PC-9 (cell line): ENCODE measurements at places on chromosomes 1 and 21. TPM values are rescaled to one million over a fixed set of nuclear protein-coding genes. Genes with fewer than 3 reads are reported as not detected.
A peak's percentile ranks its signal among the peaks of the same experiment; 100 is the strongest.

DNA sequence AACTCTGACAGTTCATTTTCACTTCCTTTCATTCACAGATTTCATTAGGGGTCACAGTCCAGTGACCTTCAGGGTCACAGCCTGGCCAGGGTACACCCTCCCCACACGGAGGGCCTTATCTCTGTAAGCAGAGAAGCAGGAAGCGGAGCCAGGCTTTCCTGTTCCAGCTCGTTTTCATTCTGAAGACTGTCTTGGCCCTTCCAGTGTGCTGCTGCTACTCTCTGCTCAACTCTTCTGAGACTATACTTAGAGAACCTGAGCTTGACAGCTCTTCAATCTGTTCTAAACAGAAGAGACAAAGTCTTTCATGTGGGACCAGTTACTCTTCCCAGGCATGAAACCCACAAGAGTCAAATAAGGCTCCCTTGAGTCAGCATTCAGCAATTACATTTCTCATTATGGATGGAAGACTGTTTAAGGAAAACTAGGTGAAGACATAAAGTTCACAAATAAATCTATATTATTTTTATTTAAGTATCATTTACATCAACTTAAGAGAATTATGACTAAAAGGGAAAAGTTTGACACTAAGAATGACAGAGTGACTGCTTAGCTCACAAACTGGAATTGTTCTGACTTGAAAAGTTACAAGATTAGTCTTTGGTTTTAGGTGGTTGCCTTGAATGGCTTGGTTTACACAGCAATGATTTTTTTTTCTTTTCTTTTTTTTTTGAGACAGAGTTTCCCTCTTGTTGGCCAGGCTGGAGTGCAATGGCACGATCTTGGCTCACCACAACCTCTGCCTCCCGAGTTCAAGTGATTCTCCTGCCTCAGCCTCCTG, 4.8 kb upstream of the TDRD10 start:
- DNase-seq = no peak

GRCh38 chr21:43829575-43830119, 35.4 kb upstream of the AGPAT3 start:
- DNase-seq = no peak

STUM gene
- total RNA-seq = not detected in 2 replicates

EDN2 gene
- total RNA-seq = 0.43 and 0.48 TPM in 2 replicates

DNA sequence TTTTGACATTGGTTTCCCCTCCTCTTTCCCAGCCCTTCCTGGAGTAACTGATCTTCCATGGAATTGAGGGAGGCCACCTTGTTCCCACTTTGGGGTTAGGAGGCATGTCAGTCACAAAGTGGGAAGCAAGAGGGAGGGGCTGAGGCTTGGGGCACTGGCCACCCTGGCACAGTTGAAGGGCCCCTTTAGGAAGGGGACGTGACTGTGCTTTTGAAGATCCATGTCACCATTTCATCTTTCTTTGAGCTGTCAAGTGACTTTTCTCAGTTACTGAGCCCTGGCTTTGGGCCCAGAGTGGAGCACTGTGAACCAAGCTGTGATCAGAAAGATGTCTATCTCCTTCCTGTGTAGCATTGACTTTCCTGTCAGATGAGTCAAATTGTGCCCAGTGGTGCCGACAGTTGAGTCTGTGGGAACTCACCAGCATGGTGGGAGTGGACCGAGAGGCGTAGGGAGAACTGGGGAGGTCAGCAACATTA, 38.5 kb upstream of the TDRD10 start:
- no peak for DNase-seq

DNA sequence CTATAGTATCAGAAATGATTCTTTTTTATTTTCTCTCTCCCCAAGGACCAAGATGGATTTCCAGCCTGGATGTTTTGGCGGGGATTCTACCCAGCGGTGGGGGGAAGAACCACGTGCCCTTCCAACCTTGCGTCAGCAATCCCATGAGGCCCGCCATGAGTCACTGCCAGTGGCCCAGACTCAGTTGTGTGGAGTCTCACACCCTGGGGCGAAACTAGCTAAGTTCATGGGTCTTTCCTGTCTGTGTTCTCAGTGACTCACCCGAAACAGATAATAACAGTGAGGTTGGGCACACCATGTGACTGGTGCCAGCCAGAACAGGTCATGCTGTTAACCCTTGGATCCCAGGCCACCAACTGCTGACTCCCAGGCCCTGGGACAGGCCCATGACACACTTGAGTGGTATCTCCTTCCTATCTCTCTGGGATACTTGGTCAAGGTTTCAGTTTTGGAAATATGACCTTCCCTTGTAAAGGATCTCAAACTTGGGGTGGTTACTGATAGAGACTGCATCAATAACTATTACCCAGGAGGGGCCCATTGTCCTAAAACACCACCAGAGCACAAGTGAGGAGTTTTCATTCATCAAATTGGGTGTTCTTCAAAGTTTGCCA, 98.0 kb upstream of the DUSP10 start:
- peak; percentile 81 for DNase-seq

- DNase-seq = no peak
Measured at GRCh38 chr1:44483089-44483874, 78.2 kb downstream of the RNF220 start.

DNA sequence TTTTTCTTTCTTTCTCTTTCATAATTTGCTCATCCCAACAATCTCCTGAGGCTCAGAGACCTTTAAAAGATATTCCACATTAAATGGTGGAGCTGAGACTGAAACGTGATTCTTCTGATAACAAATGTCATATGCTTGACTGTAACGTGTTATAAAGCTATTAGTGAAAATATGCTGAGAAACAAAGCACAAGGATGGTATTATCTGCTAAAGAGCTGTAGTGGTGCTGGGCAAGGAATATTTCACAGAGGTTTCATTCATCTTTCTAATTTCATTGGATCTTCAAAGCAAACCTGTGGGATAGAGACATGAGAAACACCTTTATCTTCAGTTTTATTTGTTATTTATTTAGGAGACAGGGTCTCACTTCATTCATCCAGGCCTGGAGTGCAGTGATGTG, 98.1 kb upstream of the WLS start:
- no peak for DNase-seq

CEPT1 gene
- total RNA-seq = 29.1 and 33.6 TPM in 2 replicates

AGPAT3 gene
- 39.0 and 41.2 TPM in 2 replicates for total RNA-seq

FMO4 gene
- total RNA-seq = 0.28 and 0.61 TPM in 2 replicates

GRCh38 chr1:25700144-25700523, 83.5 kb downstream of the MAN1C1 start:
- DNase-seq = no peak

DNA sequence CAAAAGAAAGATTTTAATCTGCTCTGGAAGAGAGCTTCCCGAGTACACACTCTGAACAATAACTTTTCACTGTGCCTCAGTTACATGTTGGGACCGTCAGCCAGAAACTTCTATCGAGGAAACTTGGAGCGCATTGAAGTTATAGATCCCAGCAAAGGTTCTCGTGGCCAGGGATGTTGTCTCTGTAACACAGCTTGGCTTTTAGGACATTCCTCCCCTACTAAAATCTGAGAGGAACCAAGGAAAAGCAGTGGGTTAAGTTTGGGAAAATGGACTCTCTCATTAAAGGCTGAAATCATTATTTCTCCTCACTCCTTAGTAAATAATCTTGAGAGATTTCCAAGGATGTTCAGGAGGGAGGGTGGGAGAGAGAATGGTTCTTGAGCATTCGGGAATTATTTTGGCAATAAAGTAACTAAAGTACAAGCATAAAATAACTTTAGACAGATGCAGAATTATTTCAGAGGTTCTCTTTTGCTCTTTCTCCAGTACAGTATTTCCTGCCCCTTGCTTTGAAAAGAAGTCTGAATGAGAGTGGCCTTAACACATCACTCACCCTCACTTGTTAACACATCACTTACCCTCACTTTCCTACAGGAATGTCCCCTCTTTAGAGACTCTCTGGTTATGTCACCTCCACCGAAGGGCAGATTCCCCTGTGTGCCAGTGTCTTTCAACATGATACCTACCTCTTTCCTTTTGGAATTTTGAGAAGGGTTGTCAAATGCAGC, 1.8 kb upstream of the NFIA start:
- no peak for DNase-seq

ATAD3C gene
- total RNA-seq = 4.0 and 4.2 TPM in 2 replicates

DNA sequence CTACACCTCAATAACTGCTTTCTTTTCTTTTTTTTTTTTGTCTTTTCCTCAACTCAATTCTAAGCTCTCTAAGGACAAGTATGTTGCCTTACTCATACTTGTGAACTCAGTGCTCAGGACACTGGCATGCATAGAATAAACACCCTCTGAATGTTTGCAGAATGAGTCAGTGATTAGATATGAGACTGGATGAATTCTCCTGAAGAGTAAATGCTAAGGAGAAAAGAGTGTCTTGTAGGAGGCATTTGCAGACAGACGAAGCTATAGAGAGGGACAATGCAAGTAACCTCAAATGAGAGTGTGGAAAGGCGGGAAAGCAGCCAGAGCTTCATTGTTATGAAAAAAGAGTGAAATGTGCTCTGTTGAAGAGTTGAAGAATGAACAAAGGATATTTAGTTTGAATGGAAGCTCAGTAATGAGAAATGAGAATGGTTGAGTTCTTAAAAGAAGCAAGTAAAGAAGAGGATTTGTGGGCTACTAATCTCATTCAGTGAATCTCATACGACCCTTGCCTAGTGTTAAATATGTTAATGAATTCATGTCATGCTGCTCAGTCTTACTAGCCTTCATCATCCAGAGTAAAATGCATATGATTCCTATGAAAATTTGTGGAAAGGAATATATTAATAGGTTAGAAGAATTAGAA, 166.1 kb upstream of the DPYD start:
- peak; percentile 97 for DNase-seq

GRCh38 chr1:223478606-223479005, 85.4 kb downstream of the CCDC185 start:
- no peak for DNase-seq

DNA sequence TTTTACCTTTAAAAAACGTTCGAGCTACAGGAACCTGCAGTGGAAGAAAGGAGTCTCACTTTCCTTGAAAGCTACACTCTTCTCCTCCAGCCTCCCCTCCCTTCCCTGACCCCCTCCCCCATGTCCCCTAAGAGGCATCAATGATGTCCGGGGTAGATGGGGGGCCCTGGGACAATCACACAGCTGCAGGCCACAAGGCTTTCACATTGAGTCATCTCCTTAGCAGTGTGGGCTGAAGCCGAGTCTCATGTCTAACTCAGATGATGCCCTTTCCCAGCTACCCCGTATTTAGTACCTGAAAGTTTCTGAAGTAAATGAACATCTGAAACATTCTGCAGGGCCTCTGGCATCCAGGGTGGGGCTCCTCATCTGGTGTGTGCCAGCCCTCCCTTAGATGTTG, 6.3 kb upstream of the GPR25 start:
- no peak for DNase-seq

GRCh38 chr1:79190074-79190473, 183.5 kb upstream of the ADGRL4 start:
- DNase-seq = no peak

TMEM167B gene
- total RNA-seq = 19.2 and 23.6 TPM in 2 replicates

DNA sequence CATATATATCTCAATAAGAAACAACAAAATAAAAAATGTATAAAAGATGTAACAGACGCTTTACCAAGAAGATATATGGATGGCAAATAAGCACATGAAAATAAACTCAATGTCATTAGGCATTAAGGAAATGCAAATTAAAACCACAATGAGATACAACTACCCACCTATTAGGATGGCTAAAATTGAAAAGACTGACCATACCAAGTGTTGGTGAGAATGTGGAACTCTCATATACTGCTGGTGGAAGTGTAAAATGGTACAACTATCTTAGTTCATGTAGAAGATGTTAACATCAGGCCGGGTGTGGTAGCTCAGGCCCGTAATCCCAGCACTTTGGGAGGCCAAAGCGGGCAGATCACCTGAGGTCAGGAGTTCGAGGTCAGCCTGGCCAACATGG, 42.3 kb upstream of the TTC22 start:
- DNase-seq = no peak

XCL1 gene
- total RNA-seq = not detected in 2 replicates

TMEM61 gene
- 3.8 and 5.0 TPM in 2 replicates for total RNA-seq

DNA sequence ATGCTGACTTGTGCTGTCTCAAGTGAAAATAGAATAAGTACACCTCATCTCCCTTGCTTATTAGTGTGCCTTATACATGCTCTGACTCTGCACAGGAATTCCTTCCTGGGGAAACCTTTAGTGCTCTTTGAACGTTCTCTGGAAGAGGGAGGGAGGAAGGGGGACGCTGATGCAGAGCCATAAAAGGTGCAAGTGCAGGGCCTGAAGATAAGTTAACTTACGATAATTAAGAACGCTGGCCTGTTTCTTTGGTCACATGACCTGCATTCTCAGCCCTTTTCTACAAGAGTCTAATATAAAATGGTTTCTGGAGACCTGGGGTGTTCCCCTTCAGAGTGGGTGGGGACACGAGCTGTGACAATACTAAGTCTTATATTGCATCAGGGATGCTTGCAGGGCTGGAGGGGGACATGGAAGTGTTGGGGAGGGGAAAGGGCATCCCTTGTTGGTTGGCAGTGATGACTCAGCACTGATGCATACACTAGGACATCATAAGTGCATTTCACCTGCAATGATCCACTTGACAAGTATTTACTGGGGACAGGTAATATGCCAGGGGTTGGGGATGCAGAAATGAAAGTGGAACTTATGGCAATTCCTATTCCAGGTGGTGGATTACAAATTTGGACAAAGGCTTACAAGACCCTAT, 26.3 kb upstream of the KIAA0040 start:
- no peak for DNase-seq

DNA sequence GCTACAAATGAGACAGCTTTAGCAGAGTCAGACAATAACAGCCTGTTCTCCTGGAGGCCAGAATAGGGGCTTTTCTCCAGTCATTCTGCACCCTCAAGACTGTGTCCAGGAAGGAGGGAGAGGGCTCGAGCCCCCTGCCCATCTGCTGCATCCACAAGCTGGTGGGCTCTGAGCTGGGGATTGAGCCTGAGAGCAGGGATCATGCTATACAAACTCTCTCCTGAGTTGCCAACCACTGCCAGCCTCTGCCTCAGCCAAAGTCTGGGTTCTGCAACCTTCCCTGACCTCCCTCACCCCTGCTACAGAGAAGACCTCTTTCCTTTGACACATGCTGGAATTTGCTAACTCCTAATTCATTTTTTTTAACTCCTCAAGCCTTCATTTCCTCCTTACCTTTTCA, 14.8 kb upstream of the PPM1J start:
- DNase-seq = no peak

VWA1 gene
- 56.6 and 65.9 TPM in 2 replicates for total RNA-seq

DNA sequence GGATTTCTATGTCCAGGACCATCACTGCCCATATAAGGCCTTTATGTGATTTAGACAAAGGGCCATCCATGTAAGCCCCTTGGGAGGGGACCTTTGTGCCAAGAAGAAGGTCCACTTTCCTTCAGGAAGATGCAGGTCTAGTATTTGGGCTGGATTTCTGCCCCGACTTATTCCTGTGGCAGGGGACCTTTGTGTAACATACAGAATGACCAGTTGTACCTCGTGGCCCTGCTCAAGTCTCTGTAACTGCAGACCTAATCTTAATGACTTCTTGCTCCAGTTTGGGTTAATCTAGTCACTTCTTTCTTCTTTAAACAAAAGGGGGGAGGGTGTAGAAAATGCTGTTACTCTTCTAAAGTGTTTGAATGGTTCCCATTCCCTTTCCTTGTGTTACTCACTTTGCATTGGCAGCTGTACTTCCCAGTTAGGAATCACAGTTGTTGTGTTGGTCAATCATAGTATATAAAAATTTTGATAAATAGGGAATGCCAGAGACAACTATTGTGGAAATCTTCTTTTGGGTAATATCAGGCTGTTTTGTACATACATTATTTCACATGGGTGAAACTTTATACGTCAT, 54.2 kb downstream of the MIGA1 start:
- DNase-seq = no peak
